ENCODE measurements at places on chromosomes 3 and 15.

- DNase-seq, result no peak
Measured at GRCh38 chr15:76737573-76737972, 167.6 kb downstream of the SCAPER start.

- no peak for DNase-seq
Measured at GRCh38 chr3:34634939-34635338, 836.5 kb downstream of the PDCD6IP start.

DNA sequence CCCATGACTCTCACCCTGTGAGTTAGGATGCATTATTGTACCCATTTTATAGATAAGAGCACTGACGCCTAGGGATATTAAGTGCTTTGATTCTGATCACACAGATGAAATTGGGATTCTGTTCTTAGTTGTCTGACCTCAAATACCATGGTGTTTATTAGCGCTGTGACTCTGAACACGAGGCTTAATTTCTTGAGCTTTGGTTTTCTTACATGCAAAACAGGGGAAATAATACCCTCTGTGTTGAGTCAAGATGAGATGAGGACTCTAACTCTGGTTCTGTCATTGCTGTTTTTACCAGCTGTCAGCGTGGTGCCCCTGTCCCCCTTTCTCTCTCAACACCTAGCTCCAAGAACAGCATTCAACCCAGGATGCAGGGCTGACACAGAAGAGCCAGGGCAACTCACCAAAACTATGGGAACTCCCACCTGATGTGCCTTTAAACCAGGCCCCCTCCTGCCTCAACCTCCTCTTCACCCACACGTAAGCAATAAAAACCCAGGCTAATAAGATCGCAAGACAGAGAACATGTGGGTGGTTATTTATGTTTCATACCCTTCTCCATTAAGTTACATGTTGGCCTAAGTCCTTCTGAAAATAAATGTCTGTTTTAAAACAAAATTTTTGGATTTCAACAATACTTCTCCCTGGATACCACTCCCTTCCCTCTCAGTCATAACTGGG is 100.1 kb upstream of the SPATA12 start:
- DNase-seq, result no peak

DNA sequence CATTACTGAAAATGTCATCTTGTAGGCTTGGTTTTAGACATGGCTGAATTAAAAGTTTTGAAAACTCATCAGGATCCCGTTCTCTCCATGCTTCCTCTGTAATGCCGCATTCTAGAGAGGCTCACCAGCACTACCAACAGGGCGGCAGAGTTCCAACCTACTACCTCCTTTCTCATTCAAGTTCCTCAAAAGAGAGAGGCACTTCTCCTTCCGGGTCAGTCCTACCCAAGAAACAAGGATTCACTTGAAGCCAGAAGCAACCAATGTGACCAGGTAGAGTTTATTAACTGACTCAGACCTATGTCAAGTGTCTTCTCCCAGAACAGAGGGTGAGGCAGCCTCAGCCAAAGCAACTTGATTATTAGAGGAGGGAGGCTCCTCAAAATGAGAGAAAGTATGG is 59.8 kb upstream of the GYG1 start:
- no peak for DNase-seq
